Activated naive CD8-positive, alpha-beta T cell treated with anti-CD3 and anti-CD28 coated beads, Interleukin-2, amount 50 U/mL, for 24 hours (primary cell): ENCODE measurements at places on chromosomes 12 and 14.

GRCh38 chr12:108360487-108360886, 21.4 kb upstream of the CMKLR1 start:
- no peak overlapping the region for H3K27ac ChIP-seq
- DNase-seq: no peak
- H3K4me1 ChIP-seq: peaks cover 5% of the 10 kb centered on the region
- peaks cover 5% of the 10 kb centered on the region for H3K27me3 ChIP-seq
- no peak overlapping the region for H3K4me3 ChIP-seq
- no peaks in the 10 kb centered on the region for H3K36me3 ChIP-seq

- no peaks in the 10 kb centered on the region for H3K4me1 ChIP-seq
- no peaks in the 10 kb centered on the region for H3K36me3 ChIP-seq
- H3K27ac ChIP-seq: no peak overlapping the region
- no peak for DNase-seq
- no peaks in the 10 kb centered on the region for H3K27me3 ChIP-seq
- H3K4me3 ChIP-seq: no peak overlapping the region
Measured at GRCh38 chr14:83894568-83894967, 1635.4 kb upstream of the FLRT2 start.

DNA sequence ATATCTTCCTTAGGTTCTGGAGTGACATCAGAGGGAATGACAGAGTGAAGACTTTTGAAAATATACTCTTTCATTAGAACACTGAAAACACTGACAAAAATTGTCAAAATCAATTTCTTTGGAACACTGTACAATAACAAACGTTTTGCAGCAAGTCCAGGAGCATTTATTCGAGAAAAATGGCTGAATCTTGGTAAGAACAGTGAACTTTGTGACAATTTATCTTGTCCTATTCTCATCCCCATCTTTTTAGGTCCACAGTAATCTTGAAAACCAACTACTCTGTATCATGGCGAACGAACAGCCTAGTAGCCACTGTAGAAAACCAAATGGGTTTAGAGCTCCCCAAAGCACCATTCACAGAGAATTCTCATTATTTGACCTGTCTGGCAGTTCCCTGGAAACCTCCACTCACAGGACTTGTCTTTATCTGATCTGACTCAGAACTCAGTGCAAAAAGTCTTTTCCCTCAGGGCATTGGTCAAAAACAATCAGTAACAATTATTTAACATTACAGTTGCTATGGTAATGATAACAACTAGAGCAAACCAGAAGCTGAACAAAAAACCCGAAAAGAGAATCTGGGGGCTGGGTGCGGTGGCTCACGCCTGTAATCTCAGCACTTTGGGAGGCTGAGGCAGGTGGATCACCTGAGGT, 20.3 kb upstream of the PPP2R5E start:
- H3K36me3 ChIP-seq: no peaks in the 10 kb centered on the region
- no peak overlapping the region for H3K27ac ChIP-seq
- H3K27me3 ChIP-seq: peaks cover 14% of the 10 kb centered on the region
- no peak overlapping the region for H3K4me3 ChIP-seq

- H3K4me3 ChIP-seq: no peak overlapping the region
- DNase-seq: no peak
- H3K27ac ChIP-seq: no peak overlapping the region
- no peaks in the 10 kb centered on the region for H3K36me3 ChIP-seq
- H3K4me1 ChIP-seq: peaks cover 16% of the 10 kb centered on the region
Measured at GRCh38 chr14:68416171-68416570, 376.7 kb downstream of the ZFP36L1 start.

- no peaks in the 10 kb centered on the region for H3K27me3 ChIP-seq
- no peak overlapping the region for H3K4me3 ChIP-seq
- H3K4me1 ChIP-seq: no peaks in the 10 kb centered on the region
Measured at GRCh38 chr12:33529810-33530209, 90.2 kb upstream of the SYT10 start.

GRCh38 chr14:23828616-23829015, 125.0 kb upstream of the DHRS4 start:
- H3K4me3 ChIP-seq: no peak overlapping the region
- H3K36me3 ChIP-seq: no peaks in the 10 kb centered on the region
- H3K4me1 ChIP-seq: no peaks in the 10 kb centered on the region
- no peak for DNase-seq

DNA sequence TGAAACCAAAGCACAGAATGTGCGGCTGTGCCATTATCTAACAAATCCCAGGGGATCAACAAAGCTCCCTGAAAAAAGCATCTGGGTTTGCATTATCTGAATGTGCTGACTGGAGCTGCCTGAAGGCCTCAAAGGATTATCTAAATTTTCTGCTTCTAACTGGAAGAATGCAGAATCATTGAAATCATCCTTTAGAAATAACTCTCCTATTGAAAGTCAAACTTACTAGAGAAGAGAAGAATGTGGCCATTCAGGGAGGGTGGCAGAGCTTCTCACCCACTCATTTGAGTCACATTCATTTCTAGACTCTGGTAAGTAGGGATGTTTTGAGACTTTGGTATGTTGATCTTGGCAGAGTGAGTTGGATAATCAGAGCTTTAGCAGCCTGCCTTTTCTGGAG, 220.6 kb upstream of the RGS6 start:
- peaks cover 38% of the 10 kb centered on the region for H3K36me3 ChIP-seq
- no peak overlapping the region for H3K27ac ChIP-seq
- peaks cover 15% of the 10 kb centered on the region for H3K4me1 ChIP-seq

GRCh38 chr12:69821456-69822159, 3.4 kb upstream of the MYRFL start:
- H3K4me3 ChIP-seq: no peak overlapping the region
- H3K27ac ChIP-seq: no peak overlapping the region
- H3K4me1 ChIP-seq: no peaks in the 10 kb centered on the region
- peaks cover 6% of the 10 kb centered on the region for H3K27me3 ChIP-seq
- no peak for DNase-seq

GRCh38 chr12:68733661-68734071, 12.3 kb upstream of the SLC35E3 start:
- peaks cover 48% of the 10 kb centered on the region for H3K36me3 ChIP-seq
- H3K4me3 ChIP-seq: no peak overlapping the region
- no peaks in the 10 kb centered on the region for H3K4me1 ChIP-seq
- no peak for DNase-seq
- no peaks in the 10 kb centered on the region for H3K27me3 ChIP-seq
- no peak overlapping the region for H3K27ac ChIP-seq

DNA sequence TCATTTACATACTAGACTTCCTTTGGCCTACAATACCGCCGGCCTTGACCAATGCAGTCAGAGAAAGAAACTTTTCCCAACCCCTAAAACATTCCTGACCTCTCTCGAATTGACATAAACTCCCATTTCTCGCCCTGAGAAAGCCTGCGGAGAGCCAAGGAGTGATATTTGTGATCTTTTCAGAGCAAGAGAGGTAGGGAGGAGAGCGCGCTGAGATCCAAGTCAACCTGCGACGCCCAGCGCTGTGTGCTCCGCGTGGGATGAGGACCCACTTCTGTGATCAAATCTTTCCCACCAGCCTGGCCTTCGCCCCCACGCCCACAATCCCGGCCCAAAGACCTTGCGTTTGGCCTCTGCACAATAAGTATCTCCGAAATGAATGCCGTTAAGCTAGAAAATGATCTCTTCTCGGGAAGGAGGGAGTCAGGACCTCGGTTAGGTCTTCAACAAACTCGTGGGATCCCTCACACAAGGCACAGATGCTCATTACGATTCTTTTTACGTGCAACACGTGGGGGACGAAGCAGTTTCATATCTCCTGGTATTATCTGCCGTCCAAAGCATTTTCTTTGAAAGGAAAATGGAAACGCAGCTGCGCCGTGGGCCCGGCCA, 6.3 kb upstream of the NPAS3 start:
- no peak for DNase-seq
- no peak overlapping the region for H3K4me3 ChIP-seq
- H3K36me3 ChIP-seq: no peaks in the 10 kb centered on the region
- no peaks in the 10 kb centered on the region for H3K4me1 ChIP-seq

DNA sequence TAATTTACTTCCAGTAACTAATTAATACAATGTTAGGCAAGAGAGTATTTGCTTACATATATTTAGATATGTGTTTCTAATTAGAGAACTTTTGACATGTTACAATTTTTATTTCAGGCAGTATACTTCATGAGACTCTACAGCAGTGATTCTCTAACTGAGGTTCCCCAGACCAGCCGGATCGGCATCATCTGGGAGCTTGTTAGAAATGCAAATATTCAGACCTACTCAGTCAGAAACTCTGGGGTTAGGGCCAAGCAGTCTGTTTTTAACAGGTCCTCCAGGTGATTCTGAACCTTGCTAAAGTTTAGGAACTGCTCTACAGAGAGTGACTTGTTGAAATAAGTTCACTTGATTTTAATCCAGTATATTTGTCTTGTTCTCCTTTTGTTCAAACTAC, 46.5 kb downstream of the ARID2 start:
- peaks cover 22% of the 10 kb centered on the region for H3K4me1 ChIP-seq
- H3K27ac ChIP-seq: no peak overlapping the region
- no peaks in the 10 kb centered on the region for H3K27me3 ChIP-seq
- H3K4me3 ChIP-seq: no peak overlapping the region
- H3K36me3 ChIP-seq: peaks cover 5% of the 10 kb centered on the region

GRCh38 chr12:118109088-118109487, 5.3 kb upstream of the VSIG10 start:
- H3K4me3 ChIP-seq: no peak overlapping the region
- peaks cover 3% of the 10 kb centered on the region for H3K4me1 ChIP-seq
- H3K27me3 ChIP-seq: peaks cover 8% of the 10 kb centered on the region
- no peaks in the 10 kb centered on the region for H3K36me3 ChIP-seq
- H3K27ac ChIP-seq: no peak overlapping the region
